ENCODE measurements at places on chromosomes 1 and 21.
A peak's percentile ranks its signal among the peaks of the same experiment; 100 is the strongest.

- no peak for DNase-seq
Observed at GRCh38 chr1:39933956-39934941, 20.7 kb upstream of the MFSD2A start.

GRCh38 chr1:24152631-24153494 lies 9.9 kb upstream of the IL22RA1 start:
- DNase-seq, result no peak

DNA sequence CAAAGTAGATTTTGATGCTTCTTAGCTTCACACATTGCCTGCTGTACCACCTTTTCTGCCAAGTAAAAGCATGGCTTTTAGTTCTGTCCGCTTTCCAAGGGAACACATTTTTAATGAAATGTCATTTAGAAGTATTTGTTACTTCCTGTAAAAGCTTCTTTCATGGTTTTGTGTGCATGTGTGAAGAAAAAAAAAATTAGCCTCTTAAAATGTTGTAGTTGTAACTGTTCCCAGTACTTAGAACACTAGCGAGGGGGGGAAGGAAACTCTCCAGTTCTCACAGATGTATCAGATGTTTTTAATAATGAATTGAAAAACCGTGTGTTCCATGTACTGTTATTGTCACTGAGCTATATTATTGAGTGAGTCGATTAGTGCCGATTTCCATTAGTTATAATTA lies 568.3 kb upstream of the ADGRL2 start:
- no peak for DNase-seq

DNA sequence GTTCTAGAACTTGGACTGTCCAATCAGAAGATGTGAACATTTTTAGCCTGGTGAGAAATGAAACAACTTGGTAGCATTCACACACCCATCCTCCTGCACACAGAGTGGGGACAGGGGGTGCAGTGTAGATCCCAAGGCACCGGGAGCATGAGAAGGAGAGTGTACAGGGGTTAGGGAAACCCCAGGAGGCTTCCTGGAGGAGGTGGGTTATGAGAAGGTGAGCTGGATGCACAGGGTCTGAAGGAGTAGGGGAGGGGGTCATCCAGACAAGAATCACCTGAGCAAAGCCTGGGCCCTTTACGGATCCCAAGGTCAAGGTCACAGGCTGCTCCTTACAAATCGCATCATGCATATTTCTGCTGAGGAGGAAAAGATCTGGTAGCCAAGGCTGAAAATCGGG lies 117.5 kb upstream of the TMPRSS2 start:
- no peak for DNase-seq

DNA sequence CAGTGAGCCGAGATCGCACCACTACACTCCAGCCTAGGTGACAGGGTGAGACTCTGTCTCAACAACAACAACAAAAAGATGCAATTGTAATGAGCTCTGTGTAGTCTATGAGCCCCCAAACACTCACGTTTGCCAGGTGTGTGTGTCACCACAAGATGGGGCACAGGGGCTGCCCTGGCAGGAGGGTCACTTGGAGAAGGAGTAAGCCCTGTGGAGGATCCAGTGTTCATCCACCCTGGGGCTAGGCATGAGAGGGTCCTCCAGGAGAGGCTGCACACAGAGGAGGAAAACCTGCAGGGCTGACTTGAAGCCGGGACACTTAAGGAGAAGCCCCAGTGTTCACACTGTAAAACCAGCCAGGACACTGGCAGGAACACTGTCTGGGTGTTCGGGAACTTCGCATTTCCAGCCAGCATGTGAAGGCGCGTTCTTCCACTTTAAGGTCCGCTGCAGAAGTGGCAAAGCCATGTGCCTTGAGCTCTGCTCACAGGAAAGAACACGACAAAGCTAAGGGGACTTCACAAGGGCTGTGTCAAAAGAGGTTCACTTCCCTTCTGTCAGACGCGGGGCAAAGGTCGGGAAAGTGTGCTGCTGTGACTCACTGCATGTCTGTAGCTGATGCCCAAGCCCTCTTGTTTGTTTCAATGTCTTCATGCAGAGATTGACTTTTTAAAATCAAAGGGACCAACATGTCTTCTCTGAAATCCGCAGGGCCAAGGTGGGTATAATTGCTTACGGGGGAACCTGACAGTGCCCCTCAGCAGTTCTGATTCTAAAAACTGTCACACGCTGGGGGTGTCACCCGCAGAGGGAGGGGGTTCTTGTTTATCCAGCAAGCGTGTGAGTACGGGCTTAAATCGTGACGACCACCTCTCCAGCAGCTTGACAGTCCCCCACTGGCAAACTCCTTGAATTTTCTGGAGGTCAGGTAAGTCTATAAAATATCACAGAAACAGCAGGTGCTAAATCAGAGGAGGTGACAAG lies 102.8 kb downstream of the RIPK4 start:
- DNase-seq, result peak; percentile 3

- no peak for DNase-seq
Observed at GRCh38 chr1:73644198-73644597, 553.8 kb downstream of the LRRIQ3 start.

GRCh38 chr1:238143038-238143437 lies 252.3 kb upstream of the ZP4 start:
- DNase-seq, result no peak

DNA sequence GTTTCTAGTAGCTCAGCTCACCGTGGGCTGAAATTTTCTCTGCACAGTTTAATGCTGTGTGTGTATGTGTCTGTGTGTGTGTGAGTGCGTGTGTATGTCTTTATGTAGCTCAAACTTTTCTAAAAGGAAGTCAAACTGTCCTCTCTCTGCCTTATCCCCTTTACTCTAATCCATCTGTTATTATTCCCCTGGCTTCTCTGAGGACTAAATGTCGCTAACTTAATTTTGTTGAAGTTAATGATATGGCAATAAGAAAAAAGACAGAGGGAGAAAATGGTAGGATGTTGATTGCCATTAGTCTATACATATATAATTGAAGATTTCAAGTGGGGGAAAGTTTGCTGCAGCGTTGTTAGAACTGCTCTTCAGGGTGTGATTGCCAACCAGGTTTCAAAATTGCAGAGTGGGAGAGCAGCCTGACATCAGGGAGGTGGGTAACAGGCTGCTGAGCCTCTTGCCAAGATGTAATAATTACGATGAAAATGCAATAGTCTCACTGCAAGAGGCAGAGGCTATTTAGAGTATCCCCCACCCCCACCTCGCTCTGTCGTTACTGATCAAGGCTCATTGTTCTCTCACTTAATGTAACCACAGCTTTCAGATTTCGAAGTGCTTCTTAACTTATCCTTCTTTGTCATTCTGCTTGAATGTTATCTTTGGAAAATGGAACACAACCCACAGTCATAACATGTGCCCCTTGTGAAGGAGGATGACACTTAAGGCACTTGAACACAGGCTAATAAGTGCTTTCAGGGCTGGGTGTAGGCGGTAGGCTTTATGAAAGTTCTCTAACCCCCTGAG lies 559.0 kb upstream of the PLXNA2 start:
- DNase-seq, result no peak

DNA sequence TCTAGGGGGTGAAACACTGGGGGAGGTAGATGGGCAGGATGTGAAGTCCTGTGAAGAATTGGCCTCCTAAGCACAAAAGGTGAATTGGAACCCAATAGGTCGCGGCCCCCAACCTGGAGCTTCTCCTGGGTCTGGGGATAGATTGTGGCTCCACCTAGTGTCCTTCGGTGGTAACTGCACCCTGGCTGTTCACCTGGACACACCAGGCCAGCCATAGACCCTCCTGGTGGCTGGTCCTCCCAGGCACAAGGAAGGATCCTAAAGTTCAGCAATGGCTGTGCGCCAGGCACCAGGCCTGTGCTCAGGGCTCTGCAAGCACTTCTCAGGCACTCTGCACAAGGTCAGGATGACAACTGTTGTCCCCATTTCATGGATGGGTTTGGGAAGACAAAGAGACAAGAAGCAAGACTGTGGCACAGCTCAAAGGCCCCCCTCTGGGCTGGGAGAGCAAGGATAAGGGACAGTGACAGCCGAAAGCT lies 13.5 kb downstream of the ESPN start:
- DNase-seq, result peak; percentile 73

Measured in CD4-positive, alpha-beta T cell treated with Interleukin-15 for 4 hours (primary cell).